ENCODE measurements at places on chromosomes 2 and 18.

- H3K36me3 ChIP-seq, result no peaks in the 10 kb centered on the region
- H3K4me3 ChIP-seq, result no peak overlapping the region
- no peak overlapping the region for H3K27ac ChIP-seq
- DNase-seq, result no peak
- H3K27me3 ChIP-seq, result peaks cover 12% of the 10 kb centered on the region
- no peaks in the 10 kb centered on the region for H3K4me1 ChIP-seq
Measured at GRCh38 chr2:96952016-96952750, 34.2 kb downstream of the FAM178B start.

- H3K36me3 ChIP-seq, result no peaks in the 10 kb centered on the region
- peaks cover 24% of the 10 kb centered on the region for H3K27me3 ChIP-seq
- no peaks in the 10 kb centered on the region for H3K4me1 ChIP-seq
- no peak overlapping the region for H3K27ac ChIP-seq
- DNase-seq, result no peak
Measured at GRCh38 chr2:235194351-235194750, 242.5 kb downstream of the SH3BP4 start.

GRCh38 chr2:215000721-215001120, 137.7 kb downstream of the ABCA12 start:
- no peaks in the 10 kb centered on the region for H3K36me3 ChIP-seq
- H3K27me3 ChIP-seq, result no peaks in the 10 kb centered on the region
- H3K27ac ChIP-seq, result no peak overlapping the region

DNA sequence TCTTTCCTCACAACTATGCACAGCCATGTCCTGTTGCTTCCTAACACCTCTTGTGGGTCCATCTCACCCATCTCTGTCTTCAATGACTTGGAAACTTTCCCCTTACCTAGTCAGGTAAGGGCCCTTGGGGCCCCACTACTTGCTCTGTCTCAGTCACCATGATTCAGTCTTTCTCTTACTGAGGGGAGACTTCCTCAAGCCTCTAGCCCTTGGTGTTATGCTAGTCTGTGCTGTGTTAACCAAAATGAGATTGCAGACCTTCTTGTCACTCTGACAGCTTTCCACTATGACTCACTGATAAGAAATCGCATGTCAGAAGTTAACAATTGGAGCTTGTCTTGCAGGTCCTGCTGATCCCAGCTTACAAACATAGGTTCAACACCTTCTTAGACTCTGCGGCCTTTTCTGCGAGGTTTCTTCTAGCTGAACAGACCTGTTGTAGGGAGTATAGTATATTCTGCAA, 65.3 kb downstream of the WDR75 start:
- no peaks in the 10 kb centered on the region for H3K36me3 ChIP-seq

GRCh38 chr18:43031169-43031568, 84.3 kb downstream of the RIT2 start:
- no peaks in the 10 kb centered on the region for H3K4me1 ChIP-seq
- no peaks in the 10 kb centered on the region for H3K36me3 ChIP-seq
- DNase-seq, result peak; percentile 44
- no peak overlapping the region for H3K27ac ChIP-seq
- H3K27me3 ChIP-seq, result no peaks in the 10 kb centered on the region

GRCh38 chr2:22557406-22557805, 827.6 kb upstream of the KLHL29 start:
- no peaks in the 10 kb centered on the region for H3K27me3 ChIP-seq
- DNase-seq, result no peak
- H3K4me1 ChIP-seq, result no peaks in the 10 kb centered on the region
- H3K27ac ChIP-seq, result no peak overlapping the region

GRCh38 chr2:63742580-63742976, 99.1 kb upstream of the UGP2 start:
- H3K4me3 ChIP-seq, result no peak overlapping the region
- no peaks in the 10 kb centered on the region for H3K27me3 ChIP-seq
- H3K36me3 ChIP-seq, result no peaks in the 10 kb centered on the region
- DNase-seq, result no peak

- H3K27ac ChIP-seq, result no peak overlapping the region
- H3K27me3 ChIP-seq, result peaks cover 19% of the 10 kb centered on the region
- DNase-seq, result no peak
- no peaks in the 10 kb centered on the region for H3K36me3 ChIP-seq
Measured at GRCh38 chr18:596288-596881, 403 bp upstream of the CLUL1 start.

GRCh38 chr18:42801706-42802105, 313.8 kb downstream of the RIT2 start:
- H3K27ac ChIP-seq, result no peak overlapping the region
- H3K36me3 ChIP-seq, result no peaks in the 10 kb centered on the region
- no peak overlapping the region for H3K4me3 ChIP-seq
- no peaks in the 10 kb centered on the region for H3K27me3 ChIP-seq
- DNase-seq, result peak; percentile 54

Data from astrocyte (in vitro differentiated cells and primary cell).